Endothelial cell (in vitro differentiated cells): ENCODE measurements at places on chromosomes 6 and 20.

DNA sequence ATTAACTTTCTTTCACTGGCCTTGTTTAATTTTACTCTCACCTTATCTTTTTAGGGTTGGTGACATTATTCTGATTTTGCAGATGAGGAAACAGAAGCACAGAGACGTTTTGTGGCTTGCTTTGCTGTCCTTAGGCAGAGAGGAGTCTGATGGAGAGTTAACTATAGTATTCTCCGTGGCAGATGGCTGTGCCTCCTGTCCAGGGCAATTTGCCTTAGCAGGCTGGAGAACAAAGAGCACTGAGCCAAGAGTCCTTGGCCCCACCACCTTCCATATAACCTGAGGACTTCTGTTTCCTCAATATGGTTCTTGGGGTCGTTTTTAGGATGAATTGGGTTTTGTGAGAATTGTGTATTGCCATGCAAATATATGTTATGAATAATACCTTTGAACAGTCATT lies 71.4 kb upstream of the BACH2 start:
- no peak for DNase-seq

GRCh38 chr20:14051454-14051853 lies 56.1 kb downstream of the MACROD2 start:
- no peak for DNase-seq

GRCh38 chr6:27593200-27593818 lies 120.4 kb upstream of the ZNF184 start:
- DNase-seq = no peak

GRCh38 chr6:5840734-5841390 lies 165.9 kb downstream of the NRN1 start:
- no peak for DNase-seq

DNA sequence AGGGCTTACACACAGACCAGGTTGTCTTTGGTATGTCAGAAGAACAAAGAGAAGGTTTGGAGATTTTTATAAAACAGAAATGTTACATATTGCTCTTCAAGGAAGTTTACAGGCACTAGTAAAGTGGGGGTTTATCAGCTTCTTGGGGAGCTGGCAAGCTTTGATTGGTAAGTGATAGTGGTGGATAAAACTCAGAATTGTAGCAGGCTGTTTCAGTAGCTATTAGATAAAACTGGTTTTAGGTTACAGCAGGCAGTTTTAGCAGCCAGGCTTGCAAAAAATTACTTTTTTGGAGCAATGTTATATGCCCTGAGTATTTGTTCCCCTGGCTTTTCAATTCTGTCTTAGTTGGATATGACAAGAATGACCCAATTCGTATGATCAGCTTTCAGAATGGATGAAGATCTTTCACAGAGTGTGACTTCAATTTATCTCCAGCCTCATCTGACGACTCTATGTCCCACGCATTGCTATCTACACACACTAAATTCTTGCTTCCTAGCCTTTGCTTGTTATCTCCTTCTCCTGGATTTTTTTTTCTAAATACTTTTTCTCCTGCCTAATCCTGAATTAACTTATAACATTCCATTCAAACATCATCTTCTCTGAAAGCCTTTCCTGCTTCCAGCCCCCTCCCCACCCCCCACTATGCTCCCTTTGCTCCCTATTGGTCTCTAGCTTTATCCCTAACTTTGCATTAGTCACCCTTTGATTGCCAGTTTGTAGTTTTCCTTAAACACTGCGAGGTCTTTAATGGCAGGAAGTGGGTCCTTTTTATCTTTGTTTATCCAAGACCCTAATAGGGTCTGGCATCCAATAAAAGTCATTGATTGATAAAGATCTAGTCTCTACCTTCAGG lies 1.0 kb upstream of the TOMM34 start:
- DNase-seq = no peak

DNA sequence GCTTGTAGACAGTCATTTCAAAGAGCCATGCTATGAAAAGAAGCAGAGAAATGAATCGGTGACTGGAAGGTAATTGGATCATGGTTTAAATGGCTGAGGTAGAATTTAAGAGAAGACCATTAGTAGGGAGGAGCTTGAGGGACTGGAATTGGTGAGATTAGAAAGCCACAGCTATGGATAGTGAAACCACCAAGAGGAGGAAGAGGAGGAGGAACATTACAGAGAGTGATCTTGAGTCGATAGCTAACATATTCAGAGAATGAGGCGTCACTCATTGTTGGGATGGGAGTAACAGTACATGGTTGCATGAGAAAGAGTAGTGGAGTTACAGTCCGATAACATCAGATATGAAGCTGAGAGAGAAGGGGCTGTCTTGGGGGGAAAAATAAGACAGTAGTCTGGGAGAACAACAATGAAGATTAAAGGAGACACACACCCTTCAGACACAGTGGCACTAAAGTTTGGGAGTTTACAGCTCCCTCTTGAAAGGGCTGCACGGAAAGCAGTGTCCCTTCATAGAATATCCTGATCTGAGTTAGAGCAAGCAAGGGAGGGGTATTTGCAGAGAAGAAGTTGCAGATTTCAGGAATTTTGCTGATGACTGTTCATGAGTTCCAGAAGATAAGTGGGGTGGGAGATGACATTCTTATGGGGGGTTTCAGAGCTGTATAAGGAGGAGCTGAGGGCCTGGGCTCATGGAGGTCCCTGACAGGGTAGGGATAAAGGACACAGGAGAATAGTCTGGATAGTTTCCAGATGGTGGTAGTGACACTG lies 15.1 kb upstream of the LAMP5 start:
- no peak for DNase-seq

DNA sequence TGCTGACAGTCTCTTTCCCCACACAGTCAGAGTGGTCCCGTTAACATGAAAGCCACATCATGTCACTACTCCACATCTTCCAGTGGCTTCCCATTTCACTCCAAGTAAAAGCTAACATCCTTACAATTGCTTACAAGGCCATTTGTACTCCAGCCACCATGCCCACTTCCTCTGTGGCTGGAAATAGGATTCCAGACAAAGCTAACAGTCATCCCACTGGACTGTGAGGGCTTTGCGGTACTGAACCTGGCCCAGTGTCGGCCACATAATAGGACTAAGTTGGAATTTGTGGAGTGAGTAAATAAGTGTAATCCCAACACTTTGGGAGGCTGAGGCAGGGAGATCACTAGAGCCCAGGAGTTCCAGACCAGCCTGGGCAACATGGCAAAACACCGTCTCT lies 10.9 kb downstream of the CCM2L start:
- no peak for DNase-seq

- no peak for DNase-seq
Measured at GRCh38 chr6:107786179-107786578, 37.9 kb downstream of the SCML4 start.

DNA sequence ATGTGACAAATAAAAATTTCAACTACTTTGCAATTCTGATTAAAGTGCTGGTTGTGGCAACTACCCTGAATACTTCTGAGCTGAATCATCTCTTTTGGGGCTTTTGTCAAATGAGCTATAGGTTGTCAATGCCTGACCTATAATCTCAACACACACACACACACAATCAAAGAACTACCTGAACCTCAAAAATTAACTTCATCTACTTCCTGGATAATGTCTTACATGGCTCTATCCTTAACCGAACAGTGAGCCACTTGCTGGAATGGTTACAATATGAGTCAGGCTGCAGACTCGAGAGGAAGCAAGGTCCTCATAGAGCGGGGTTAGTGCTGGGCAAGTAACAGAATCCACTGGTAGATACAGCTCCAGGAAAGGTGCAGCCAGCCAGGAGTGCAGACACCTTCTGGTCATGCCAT lies 70.6 kb upstream of the DST start:
- no peak for DNase-seq

- no peak for DNase-seq
Measured at GRCh38 chr6:119280080-119280479, 69.5 kb downstream of the MAN1A1 start.

GRCh38 chr20:62358171-62359042 lies 8.7 kb downstream of the LAMA5 start:
- no peak for DNase-seq

GRCh38 chr6:151284012-151284411 lies 44.2 kb downstream of the AKAP12 start:
- DNase-seq = no peak

GRCh38 chr20:51360451-51361201 lies 181.9 kb downstream of the NFATC2 start:
- no peak for DNase-seq

DNA sequence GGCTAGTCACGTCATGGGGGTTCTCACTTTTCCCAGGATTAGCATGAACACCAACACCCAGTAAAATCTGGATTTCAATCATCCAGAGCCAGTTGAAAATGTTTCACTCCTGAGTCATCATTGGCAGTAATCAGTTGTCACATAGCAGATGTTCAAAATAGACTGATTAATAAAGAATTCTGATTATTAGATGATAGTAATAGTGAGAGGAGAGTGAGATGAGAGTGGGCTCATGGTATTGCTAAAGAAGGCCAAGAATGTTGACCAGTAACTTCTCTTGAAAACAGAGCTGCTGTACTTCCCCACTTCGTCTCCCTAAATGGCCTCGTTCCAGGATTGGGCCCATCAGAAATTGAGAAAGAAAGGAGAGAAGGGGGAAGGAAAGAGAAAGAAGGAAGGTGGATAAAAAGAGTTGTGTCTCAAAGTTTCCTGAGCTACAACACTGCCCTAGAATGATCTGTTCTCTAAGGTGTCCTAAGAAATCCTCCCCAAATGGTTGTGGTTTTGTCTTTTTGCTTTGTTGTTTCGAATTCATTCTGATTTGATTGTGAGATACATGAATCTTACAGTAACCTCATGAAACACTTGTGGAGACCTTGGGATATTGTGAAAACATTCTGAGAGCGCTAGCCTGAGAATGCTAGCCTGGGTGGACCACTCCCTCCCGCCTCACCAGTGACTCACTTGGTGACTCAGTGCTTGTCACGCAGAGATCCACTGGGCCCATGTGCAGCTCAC lies 502.2 kb upstream of the JARID2 start:
- no peak for DNase-seq

DNA sequence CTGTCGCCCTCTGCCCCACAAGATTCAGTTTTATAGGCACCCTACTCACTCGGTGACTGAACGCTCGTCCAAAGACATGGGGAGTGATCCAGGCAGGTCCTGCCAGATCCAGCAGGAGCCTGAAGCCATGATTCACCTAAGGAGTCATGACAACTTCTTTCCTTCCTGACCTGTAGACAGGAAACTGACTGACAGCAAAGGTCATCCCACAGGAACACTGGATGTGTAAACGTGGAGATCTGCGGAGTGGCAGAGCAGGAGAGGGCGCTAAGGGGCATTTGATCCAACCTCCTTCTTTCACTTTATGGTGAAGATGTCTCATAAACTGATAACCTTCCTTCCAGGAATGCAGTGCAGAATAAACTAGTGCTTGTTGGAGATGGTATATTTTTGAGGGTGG lies 192.2 kb downstream of the GJA10 start:
- no peak for DNase-seq

DNA sequence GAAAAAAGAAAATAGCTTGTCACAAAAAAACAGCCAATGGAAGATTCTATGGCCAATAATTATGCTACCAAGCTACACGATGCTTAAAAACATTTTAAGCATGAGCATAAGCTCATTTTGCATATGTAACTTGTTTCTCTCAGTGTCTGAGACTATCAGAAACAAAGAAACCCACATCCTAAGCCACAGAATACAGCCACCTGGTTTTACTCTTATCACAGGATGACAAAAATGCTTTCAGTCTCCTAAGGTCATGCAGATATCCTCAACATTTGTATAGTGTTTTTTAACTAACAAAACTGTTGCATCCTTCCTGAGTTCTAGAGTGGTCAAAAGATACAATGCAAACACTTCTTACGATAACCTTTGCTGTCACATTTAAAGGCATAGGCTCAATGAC lies 172.1 kb upstream of the RUNX2 start:
- DNase-seq = no peak

- no peak for DNase-seq
Measured at GRCh38 chr20:25364180-25364788, 26.4 kb downstream of the ABHD12 start.

DNA sequence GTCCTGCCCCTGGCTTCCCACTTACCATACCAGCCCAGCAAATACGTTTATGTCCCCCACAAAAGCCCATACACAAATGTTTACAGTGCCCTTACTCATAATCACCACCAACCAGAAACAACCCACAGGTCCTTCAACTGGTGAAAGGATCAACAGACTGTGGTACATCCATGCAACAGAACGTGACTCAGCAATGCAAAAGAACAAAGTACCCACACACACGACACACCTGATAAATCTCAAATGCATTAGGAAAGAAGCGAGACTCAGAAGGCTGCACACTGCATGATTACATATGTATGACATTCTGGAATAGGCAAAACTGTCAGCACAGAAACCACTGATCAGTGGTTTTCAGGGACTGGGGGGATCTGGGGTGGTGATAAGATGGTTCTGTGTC lies 20.5 kb downstream of the NCR2 start:
- no peak for DNase-seq

DNA sequence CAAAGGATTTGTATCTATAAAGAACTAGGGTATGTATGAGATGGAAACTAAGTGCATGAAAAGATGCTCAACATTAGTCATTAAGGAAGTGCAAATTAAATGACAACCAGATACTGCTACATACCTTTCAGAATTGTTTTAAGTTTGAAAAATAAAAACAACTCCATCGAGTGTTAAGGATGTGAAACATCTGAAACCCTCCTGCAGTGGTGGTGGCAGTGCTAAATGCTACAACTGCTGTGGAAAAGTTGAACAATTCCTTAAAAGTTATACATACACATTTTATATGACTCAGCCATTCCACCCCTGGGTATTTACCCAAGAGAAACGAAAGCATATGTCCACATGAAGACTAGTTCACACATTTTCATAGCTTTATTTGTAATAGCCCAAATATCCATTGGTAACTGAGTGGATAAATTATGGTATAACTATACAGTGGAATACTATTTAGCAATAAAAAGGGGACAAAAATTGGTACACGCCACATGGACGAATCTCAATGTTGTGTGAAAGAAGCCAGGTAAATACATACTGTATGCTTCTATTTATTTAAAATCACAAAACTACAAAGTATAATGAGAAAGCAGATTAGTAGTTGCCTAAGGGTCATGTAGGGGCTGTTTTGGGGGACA lies 10.6 kb downstream of the ARMH2 start:
- no peak for DNase-seq

- DNase-seq = no peak
Measured at GRCh38 chr6:80366051-80366450, 259.6 kb downstream of the BCKDHB start.

- no peak for DNase-seq
Measured at GRCh38 chr6:63448229-63448628, 124.1 kb upstream of the LOC128125822 start.

DNA sequence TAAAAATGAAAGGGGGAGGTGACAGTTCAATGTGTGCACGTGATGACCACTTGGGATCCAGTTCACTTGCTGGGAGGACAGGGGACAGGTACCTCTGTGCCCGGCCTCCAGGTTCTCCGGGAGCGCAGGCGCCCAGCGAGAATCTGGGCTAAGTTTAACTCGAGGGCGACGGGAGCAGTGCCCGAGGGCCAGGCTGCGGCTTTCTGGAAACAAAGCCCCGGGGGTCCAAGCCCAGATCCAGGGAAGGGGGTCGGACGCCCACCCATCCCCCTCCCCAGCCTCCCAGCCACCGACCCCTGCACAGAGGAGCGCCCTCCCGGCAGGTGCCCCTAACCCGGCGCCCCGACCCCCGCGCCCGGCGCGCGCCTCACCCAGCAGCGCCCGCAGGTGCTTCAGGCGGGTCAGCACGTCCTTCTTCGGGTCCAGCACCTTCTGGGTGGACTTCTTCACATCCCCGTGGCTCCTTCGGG lies 405 bp downstream of the RALGAPA2 start:
- DNase-seq = peak; percentile 35
